Activated CD8-positive, alpha-beta T cell treated with anti-CD3 and anti-CD28 coated beads, Interleukin-2, amount 10 ng/mL, durations not matched to agents 7 days and 5 days (primary cell): ENCODE measurements at places on chromosomes 12 and 14. TPM values are rescaled to one million over a fixed set of nuclear protein-coding genes. Genes with fewer than 3 reads are reported as not detected.

DNA sequence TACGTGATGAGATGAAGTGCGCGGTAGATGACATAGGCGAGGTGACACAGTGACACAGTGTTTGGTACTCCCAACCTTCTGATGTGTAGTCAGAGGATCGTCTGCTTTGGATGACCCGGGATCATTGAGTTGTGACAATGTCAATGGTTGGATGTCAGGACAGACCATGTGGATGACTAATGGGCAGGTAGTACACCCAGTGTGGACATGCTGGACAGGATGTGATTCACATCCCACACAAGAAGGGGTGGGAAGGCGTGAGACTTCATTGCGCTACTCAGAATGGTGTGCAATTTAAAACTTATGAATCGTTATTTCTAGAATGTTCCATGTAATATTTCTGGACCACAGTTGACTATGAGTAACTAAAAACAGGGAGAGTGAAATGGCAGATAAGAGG is 23.8 kb downstream of the MAP3K9 start:
- no peak for DNase-seq

DNA sequence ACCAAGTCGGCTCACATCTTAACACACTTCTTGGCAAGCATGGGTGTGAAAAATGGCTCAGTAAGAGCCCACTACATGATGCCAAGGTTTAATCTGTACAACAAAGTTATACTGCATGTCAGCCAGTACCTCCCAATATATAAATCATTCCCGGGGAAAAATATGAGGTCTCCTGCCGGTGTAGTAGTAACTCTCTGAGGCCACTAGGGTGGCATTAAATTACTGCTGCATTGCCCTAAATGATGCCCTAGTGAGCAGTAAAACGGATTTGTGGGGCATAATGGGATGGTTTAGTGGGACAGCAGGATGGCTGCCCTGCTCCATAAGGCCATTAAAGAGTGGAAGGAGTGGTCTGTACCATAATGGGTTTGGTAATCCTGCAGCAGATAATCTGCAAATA is 267.7 kb downstream of the MED13L start:
- DNase-seq, result no peak

GRCh38 chr12:112905451-112906089 is 1.2 kb upstream of the OAS1 start:
- DNase-seq, result no peak

- DNase-seq, result no peak
These were observed 259.6 kb upstream of the TMTC1 start for GRCh38 chr12:30043151-30043847.

DNA sequence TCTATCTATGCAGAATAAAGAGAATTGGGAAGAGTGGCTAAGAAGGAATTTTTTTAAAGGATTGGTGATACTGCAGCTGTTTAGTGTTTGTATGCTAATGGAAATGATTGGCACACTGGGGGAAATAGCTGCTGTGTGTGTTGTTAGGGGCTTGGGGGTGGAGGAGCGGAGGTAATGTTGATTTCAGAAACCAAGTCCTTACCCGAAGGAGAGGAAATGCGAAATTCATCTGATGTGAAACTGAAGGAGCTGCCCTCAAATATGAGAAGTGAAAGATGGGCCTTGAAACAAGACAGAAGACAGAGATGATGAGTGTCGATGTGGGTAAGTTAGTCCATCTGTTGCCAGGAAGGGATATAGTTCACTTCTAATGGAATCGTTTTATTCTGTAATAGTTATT is 21.2 kb upstream of the RNASE12 start:
- DNase-seq, result no peak

DNA sequence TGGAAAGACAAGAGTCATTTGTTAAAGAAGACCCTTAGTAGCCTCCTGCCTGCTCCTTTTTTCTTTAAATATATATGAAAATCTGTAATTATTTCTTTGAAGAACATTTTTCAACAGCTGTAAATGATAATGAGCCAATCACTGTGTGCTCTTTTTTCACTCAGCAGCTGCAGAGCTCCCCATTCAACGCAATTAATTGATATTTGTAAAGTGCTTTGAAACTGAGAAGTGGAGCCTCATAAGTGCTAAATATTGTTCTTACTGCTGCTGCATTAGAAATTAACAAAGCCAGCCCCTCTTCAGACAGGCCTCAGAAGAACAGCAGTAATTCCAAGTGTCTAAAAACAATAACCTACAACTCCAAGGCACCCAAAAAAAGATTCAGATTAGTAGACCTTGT is 224.3 kb downstream of the GXYLT1 start:
- DNase-seq, result no peak

TRIM9 gene
- total RNA-seq, result 0.63 TPM

CCDC196 gene
- total RNA-seq, result not detected

CHD8 gene
- total RNA-seq, result 116 TPM
